ENCODE measurements at places on chromosomes 3 and 15.
A peak's percentile ranks its signal among the peaks of the same experiment; 100 is the strongest.

GRCh38 chr3:98921957-98922356 lies 20.5 kb upstream of the DCBLD2 start:
- DNase-seq, result no peak

- peak; percentile 12 for DNase-seq
Measured at GRCh38 chr3:141485641-141486495, 959 bp upstream of the RASA2 start.

- DNase-seq, result peak; percentile 19
Measured at GRCh38 chr3:112437146-112438022, 61.9 kb downstream of the BTLA start.

DNA sequence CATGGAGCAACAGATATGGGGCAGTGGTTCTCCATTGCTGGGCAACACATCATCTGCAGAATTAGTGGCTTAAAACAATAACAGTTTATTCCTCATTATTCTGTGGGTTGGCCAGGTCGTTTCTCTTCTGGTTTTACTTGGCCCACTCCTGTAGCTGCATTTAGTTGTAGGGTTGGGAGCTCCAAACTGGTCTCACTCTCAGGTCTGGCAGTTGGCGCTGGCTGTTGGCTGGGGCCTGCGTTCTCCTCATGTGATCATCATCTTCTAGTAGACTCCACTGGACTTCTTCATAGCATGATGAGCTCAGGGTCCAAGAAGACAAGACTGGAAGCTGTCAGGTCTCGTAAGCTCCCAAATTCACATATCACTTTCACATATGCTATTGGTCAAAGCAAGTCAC lies 91.9 kb downstream of the EPHB1 start:
- DNase-seq, result no peak

GRCh38 chr3:187705164-187705563 lies 2.8 kb upstream of the RTP2 start:
- no peak for DNase-seq

- DNase-seq, result no peak
Measured at GRCh38 chr3:168570404-168571155, 474.9 kb upstream of the GOLIM4 start.

- DNase-seq, result no peak
Measured at GRCh38 chr3:170228093-170228766, 6.0 kb downstream of the PRKCI start.

- DNase-seq, result peak; percentile 0
Measured at GRCh38 chr3:70358978-70359580, 46.6 kb upstream of the MDFIC2 start.

DNA sequence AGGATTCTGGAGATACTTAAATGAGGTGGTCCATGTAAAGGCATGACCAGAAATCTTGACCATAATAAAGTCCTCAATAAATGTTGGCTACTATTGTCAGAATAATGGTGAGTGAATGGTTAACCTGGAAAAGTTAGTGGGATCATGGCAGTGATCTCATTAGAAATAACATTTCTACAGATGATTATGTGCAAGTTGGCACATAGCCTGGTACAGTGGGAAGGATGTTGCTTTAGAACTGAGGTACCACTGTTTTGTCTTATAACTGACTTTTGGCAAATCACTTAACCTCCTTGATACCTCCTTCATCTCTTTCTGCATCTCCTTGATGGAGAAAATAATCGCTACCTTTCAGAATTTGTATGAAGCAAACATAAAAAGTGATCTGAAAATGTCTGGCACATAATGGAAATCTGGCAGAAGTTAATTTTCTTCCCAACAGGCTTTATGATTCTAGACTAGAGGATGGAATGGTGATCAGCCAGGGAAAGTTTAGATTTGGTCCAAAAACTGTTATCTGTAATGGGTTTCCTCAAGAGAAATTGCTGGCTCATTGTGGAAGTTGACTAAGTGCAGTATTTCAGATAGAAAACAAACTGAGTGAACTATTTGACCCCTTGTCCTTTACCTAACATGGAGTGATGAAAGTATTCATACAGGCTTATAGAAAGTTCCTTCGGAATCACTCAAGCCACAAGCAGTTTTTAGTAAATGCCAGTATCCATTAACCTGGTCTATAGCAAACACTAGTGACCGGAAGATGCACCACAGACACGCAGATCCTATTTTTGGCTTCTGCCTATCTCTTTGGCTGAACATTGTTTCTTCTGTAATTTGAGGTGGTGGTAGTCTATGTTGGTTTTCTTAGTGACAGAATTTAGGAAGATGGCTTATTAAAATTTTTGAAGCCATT lies 449.6 kb upstream of the TGFBR2 start:
- no peak for DNase-seq

- no peak for DNase-seq
Measured at GRCh38 chr15:80929689-80930088, 59.9 kb downstream of the MESD start.

DNA sequence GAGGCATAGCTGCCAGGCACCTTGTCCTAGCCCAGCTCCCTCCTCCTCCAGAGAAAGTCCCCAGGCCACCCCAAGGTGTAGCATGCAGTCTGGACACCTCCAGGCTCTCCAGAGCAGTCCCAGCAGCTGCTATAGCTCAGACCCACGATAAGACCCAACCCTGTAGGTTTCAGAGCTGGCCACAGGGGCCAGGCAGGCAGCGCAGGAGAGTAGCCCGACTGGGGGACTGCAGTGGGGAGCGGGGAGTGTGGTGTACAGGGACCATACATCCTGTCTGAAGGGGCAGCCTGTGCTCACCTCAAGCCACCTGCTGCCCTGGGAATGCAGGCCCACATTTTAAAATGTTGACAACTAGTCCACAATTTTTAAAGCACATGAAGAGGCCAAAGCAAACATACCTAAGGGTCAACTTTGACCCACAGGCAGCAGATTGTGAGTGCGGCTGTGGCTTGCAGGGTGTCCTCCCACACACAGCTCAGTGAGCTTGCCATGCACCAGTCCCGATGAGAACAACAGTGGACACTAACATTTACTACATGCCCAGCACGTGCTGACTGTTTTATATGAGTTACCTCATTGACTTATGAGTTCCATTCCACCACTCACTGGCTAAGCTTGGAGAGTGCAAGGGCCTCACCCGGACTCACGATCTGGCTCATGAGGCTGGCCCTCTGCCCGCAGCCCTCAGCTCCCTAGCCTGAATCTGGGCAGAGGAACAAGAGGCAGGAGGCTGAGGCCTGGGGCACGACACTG lies 81.4 kb downstream of the DNAJB8 start:
- DNase-seq, result no peak

DNA sequence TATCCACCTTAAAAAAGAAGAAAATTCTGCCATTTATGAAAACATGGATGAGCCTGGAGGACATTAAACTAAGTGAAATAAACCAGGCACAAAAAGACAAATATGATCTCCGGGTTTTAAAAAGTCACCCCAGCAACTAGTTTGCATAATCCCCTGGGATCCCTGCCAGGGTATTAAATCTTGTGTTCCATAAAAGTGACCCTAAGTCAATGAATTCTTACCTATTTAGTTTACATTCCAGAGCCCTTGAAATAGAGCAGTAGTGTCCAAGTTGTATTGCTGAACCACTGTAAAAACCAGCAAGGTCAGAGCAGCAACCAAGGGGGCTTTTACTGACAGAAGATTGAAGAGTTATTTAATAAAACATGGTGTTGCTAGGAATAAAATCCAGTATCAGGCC lies 716.8 kb upstream of the BCHE start:
- DNase-seq, result no peak

- no peak for DNase-seq
Measured at GRCh38 chr3:58575971-58576652, 1.1 kb downstream of the FAM107A start.

DNA sequence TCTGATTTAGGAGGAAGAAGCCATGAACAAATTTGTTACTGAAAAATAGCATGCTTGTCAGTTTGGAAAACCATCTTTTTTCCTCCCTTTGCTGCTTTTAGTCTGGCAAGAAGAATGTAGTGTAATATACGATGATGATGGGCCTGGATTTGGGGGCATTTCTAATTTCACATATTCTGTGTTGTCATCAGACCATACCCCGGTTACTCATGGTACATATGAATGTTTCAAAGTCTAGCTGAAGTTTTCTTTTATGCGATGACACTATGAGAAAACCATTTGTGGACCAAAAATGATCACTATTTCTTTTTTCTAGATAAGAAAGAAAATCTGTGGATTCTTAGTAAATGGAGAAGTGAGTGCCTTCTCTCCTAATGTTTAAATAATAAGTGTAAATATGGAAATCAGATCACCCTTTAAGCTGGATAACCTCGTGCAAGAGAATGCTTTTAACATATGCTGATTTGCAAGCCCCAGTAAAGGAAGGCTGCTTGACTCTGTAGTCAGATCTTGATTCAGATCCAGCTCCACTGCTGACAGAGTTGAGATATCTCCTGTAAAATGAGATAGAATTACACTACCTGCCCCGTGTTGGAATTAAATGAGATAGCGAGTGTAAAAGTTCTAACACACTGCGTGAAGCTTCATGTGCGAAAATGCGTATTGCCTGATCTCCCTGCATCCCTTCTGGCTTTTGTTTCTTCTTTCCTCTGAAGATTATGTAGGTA lies 3.0 kb downstream of the MEF2A start:
- no peak for DNase-seq

DNA sequence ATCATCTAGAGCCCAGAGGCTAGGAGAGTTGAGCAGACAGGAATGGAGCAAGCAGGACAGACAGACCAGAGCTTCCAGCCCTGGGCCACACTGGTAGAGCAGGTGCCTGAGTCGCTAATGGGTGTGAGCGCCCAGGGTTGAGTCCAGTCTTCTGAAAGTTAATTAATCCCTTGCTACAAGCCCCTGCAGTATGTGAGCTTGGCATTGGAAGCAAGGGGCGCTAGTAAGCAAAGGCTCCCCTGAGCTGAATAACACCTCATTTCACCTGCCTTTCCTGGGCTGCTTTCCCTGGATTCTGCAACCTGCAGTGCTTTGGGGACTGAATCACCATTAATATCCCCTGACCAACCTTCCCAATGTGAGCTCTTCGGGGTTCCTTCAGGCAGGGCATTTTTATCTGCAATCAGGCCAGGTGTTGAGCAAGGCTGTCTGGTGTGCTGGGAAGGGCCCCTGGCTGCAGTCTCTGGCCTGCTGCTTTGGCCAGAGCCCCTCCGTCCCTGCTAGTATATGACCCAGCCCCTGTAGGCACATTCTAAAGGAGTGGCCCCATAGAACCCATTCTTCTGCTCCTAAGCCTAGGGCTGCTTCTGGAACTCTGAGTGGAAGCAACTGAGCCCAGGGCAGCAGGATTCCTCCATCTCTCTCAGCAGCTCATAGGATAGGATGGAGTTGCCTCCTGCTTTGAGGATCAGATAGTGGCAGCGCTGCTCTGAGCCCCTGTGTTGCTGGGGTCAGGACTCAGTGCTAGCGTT lies 45.1 kb upstream of the EPHB1 start:
- DNase-seq, result no peak

GRCh38 chr3:183193762-183194689 lies 31.5 kb upstream of the LAMP3 start:
- DNase-seq, result no peak

- DNase-seq, result peak; percentile 37
Measured at GRCh38 chr3:14791343-14791945, 27.3 kb upstream of the FGD5 start.

- DNase-seq, result peak; percentile 73
Measured at GRCh38 chr15:70569091-70569713, 194.2 kb downstream of the UACA start.

DNA sequence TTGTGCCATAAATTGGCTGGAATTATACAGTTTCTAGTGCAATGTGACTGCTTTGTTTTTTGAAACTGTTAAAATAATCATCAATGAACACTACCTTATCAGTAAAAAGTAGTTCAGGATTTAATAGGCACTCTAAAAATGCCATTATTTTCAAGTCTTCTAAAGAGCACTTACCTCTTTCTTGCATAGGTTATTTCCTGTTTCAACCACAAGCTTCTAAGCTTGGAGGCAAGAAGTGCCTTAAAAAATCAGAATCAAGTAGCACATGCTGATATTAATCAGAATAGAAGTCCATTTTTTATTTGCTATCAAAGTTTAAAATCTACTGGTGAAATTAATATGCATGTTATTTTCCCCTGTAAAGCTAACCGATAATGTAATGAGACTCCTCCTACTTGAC lies 991.6 kb downstream of the CADM2 start:
- DNase-seq, result no peak

- DNase-seq, result no peak
Measured at GRCh38 chr15:36403351-36403750, 176.1 kb upstream of the CDIN1 start.

- no peak for DNase-seq
Measured at GRCh38 chr15:20272422-20273184, 269.0 kb downstream of the GOLGA6L6 start.

GRCh38 chr3:169871129-169871886 lies 1.6 kb upstream of the LRRC31 start:
- DNase-seq, result no peak

DNA sequence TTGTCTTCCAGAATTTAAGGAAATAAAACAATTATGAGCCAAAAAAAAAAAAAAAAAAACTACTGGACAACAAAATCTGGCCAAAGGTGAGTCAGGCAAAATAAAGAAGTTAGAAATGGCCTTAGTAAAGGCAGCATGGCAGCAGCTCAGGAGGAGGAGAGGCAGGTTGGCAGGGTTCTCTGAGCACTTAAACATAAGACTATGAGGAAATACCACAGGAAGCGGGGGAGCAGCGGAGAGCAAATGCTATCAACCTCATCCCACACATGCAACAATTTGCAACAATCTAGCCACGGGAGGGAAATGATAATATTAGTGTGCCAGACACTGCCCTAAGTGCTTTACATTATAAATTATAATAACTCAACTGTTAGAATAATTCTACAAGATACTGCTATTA lies 247.3 kb upstream of the NSMCE3 start:
- DNase-seq, result no peak

DNA sequence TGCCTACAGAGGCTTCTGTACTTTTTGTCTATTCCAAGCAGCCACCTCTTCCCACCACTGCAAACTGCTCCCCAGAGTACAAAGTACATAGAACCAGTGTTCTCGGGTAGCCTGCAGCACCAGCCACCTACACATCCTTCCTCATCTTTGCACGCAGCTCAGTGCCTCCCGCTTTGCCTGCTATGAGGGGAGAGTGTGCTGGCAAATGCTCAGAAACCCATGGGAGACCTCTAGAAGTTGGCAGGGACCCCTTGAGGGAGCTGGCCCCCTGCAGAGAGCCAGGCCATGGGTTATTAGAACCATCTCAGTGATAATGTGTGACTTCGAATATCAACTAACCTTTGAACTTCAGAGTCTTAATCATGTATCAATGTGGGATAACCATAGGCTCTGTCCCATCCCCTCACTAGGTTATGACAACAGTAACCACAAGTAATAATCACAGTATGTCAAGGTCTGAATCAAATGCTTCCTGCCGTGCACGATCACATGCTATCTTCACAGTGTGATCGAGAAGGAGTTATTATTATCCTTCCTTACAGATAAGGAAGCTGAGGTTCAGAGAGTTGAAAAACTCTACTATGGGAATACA lies 22.8 kb upstream of the SMAD3 start:
- no peak for DNase-seq

- DNase-seq, result no peak
Measured at GRCh38 chr3:5634411-5634810, 446.9 kb downstream of the EDEM1 start.

DNA sequence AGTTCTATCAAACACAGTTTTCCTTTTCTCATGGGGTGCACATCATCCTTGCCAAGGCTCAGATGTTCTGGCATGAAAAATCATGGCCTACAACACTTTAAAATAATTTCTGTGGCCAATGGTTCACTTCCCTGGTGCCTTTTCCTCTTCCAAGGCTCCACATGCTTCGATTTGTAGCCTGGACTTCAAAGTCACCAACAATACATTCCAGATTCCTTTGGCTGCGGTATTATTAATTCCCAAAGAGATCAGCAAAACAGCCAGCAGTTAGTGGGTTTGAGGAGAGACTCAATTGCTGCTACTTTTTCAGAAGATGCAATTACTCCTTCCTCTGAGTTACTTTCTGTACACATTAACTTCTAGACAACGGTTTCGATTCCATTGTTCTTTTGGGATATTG lies 80.3 kb upstream of the CCDC80 start:
- DNase-seq, result no peak

Measured in HCT116 (cell line).